Sigmoid colon (tissue), 7 donors: ENCODE measurements at places on chromosomes 3 and 15.

DNA sequence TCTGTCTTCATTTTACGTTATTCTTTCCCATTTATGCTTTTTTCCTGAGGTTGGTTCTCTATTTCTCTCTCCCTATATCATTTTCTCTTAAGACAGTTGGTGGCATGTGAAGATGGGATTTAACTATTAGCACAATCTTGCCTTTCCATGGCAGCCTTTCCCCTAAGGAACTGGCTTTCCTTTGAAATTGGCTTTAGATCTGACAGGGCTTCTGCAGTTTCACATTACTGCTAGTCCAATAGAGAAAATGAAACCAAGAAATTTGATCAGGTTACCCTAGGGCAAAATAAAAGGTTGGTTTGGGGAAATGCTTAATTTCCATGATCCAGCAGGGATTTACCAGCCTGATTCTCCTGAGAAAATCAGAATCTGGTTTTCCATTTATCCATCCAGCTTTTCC is 22.7 kb upstream of the CHL1 start:
- DNase-seq, result no peak

- DNase-seq, result peak; percentile 75
Measured at GRCh38 chr15:31265871-31266711, 60.5 kb upstream of the KLF13 start.

DNA sequence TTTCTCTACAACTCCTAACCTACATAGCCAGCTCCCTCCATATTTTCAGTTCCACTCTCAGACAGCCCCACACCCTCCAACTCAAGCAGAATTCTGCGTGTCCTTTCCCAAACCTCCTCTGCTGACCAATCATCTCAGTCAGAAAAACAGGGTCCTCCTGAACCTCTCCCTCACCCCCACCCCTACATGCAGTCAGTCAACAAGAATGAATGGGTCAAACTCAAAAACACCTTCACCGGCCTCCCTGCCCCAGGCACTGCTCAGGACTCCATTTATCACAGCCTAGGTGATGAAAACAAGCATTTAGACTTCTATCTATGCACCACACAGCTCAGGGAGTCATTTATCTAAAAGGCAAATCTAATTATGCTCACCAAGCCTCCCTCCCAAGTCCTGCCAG is 32.4 kb downstream of the MYL3 start:
- no peak for DNase-seq

DNA sequence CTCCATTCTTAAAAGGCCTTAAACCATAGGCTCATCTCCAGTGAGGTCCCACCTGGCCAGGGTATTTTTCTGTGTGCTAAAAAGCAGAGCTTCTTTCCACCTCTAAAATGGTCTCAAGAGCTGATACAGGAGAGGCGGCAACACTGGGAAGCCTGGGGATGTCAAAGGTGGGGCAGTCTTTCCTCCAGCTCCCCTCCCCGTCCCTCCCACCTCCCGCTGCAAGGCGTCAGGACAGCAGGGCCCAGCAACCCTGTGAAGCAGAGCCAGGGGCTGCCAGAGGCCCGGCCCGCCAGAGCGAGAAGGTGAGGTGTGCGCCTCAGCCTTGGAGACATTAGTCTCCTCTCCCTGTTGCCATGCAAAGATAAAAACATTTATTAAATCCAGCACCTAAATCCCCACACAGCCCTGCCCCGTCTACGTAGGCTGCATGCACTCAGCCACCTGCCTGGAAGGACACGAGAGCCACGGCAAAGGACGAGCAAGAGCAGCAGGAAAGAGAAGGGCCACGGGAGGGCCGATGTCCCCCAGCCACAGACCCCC is 75.6 kb downstream of the FAM174B start:
- peak; percentile 54 for DNase-seq

DNA sequence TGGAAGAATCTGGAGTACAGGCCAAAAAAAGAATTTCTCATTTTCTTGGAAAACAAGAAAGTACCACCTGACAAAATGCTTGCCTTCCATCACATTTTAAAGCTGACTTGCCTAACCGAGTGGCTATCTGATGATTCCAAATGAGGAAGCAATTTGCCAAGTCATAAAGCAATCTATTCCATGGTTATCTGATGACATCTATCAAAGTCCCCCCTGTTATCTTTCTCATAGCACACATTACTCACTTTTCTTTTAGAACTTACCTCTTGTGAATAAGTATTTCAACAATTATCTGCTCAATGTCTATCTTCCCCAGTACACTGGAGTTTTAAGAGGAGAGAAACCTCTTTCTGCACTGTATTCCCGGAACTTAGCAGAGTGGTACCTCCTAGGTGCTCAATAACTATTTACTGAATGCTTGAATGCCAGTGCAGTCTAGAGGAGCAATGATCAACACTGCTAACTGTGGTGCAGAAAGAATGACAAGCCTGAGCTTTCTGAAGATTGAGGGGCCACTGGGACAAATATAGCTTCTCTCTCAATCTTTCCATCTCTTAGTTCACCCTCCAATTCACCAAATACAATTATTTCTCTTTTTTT is 186.3 kb upstream of the ATP11B start:
- no peak for DNase-seq
